ENCODE measurements at places on chromosomes 16 and 17. TPM values are rescaled to one million over a fixed set of nuclear protein-coding genes. Genes with fewer than 3 reads are reported as not detected.

- no peaks in the 10 kb centered on the region for H3K27me3 ChIP-seq
- no peaks in the 10 kb centered on the region for H3K36me3 ChIP-seq
- DNase-seq, result no peak
- H3K4me3 ChIP-seq, result peak overlapping the region; percentile 82
- peak overlapping the region; percentile 79 for H3K27ac ChIP-seq
- H3K4me1 ChIP-seq, result peaks cover 22% of the 10 kb centered on the region
Observed at GRCh38 chr17:42120161-42120769, 902 bp downstream of the KAT2A start.

DNA sequence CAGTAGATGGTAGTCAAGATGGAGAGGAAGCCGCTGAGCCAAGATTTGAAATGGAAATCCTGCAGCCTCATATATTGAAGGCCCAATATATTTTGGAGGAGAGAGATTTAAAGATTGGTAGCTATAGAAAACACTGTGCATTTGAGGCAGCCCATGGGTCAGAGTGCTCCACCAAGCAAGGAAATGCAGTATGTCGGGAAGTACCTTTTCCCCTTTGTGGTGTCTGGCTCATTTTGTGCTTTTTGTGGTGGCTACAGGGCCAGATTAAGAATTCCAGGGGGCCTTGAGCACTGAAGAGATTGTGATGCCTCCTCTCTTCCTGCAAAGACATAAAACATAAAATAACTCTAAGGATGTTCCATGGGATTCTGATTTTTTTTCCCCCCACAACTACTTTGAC is 39.6 kb downstream of the CDRT15 start:
- no peaks in the 10 kb centered on the region for H3K4me1 ChIP-seq
- no peaks in the 10 kb centered on the region for H3K27me3 ChIP-seq
- H3K4me3 ChIP-seq, result no peak overlapping the region
- H3K36me3 ChIP-seq, result peaks cover 8% of the 10 kb centered on the region
- H3K27ac ChIP-seq, result no peak overlapping the region

Gene C17orf100
- 0.67 TPM for total RNA-seq

Gene ALDOA
- total RNA-seq, result 6,382 TPM

- H3K4me3 ChIP-seq, result no peak overlapping the region
- no peak overlapping the region for H3K27ac ChIP-seq
- H3K36me3 ChIP-seq, result peaks cover 34% of the 10 kb centered on the region
- peak; percentile 33 for DNase-seq
- H3K4me1 ChIP-seq, result no peaks in the 10 kb centered on the region
Observed at GRCh38 chr16:57993897-57994296, 6.6 kb downstream of the ZNF319 start.

- H3K27ac ChIP-seq, result no peak overlapping the region
- H3K4me1 ChIP-seq, result no peaks in the 10 kb centered on the region
- no peaks in the 10 kb centered on the region for H3K36me3 ChIP-seq
Observed at GRCh38 chr17:72338847-72339790, 218.3 kb downstream of the SOX9 start.

GRCh38 chr16:57899771-57900661 is 70.9 kb downstream of the CNGB1 start:
- peak; percentile 76 for DNase-seq
- peaks cover 29% of the 10 kb centered on the region for H3K27me3 ChIP-seq
- no peaks in the 10 kb centered on the region for H3K36me3 ChIP-seq
- no peaks in the 10 kb centered on the region for H3K4me1 ChIP-seq

Gene KRT9
- not detected for total RNA-seq

DNA sequence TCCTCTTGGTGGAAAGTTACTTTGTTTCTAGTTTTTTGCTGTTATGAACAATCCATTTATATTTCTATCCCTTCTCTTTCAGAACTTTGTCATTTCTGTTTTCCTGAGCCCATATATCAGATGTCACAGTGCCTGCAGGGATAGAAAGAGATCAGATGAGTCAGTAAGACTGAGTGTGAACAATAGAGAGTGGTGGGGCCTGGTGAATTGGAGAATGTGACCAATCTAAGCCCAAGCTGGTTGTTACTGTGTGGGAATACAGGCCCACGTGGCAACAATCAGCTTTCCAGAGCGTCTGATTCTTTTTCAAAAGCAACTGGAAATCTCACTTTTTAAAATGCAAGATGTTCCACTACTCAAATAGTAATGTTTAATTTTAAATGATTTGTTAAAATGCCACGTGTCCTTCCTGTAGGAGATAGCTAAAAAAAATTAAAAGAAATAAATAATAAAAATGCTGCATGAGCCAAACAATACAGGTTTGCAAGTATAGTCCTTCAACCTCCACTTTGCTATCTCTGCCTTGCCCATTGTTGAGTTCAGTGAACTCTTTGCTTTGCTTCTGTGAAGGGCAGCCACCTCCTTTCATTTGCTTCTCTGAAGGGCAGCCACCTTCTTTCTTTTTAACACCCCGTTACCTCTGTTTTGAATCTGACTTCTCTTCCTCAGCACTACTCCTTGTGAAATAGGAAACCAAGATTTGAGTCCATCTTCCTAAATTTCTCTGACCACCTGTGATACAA is 9.6 kb downstream of the DCTN5 start:
- no peak overlapping the region for H3K4me3 ChIP-seq
- H3K4me1 ChIP-seq, result peaks cover 6% of the 10 kb centered on the region
- no peaks in the 10 kb centered on the region for H3K27me3 ChIP-seq
- no peak overlapping the region for H3K27ac ChIP-seq
- DNase-seq, result no peak
- peaks cover 43% of the 10 kb centered on the region for H3K36me3 ChIP-seq

DNA sequence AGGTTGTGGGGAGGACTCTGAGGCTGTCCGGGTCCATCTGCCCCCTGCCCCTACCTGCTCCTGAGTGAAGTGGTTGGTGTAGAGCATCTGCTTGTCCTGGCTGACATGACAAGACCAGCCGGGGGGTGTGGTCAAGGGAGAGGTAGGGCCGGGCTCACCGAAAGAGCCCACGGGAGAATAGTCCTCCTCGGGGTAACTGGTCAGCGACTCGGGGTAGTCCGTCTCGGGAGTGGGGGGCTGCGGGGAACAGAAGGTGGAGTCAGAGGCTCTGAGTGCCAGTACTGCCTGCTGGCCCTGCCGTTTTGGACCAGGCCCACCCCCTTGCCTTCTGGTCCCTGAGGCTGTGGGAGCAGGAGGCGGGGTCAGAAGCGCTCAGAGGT is 27.8 kb downstream of the ARHGAP27 start:
- H3K27ac ChIP-seq, result no peak overlapping the region
- no peak overlapping the region for H3K4me3 ChIP-seq
- no peak for DNase-seq
- no peaks in the 10 kb centered on the region for H3K36me3 ChIP-seq

GRCh38 chr17:80025140-80025539 is 10.5 kb downstream of the TBC1D16 start:
- no peak overlapping the region for H3K27ac ChIP-seq
- H3K4me1 ChIP-seq, result peaks cover 6% of the 10 kb centered on the region
- peaks cover 27% of the 10 kb centered on the region for H3K27me3 ChIP-seq
- no peak for DNase-seq

Gene ARL5C
- 0.15 TPM for total RNA-seq

Gene CRYBA1
- total RNA-seq, result not detected

Gene SALL1
- total RNA-seq, result not detected

Gene SEZ6L2
- total RNA-seq, result 0.86 TPM

DNA sequence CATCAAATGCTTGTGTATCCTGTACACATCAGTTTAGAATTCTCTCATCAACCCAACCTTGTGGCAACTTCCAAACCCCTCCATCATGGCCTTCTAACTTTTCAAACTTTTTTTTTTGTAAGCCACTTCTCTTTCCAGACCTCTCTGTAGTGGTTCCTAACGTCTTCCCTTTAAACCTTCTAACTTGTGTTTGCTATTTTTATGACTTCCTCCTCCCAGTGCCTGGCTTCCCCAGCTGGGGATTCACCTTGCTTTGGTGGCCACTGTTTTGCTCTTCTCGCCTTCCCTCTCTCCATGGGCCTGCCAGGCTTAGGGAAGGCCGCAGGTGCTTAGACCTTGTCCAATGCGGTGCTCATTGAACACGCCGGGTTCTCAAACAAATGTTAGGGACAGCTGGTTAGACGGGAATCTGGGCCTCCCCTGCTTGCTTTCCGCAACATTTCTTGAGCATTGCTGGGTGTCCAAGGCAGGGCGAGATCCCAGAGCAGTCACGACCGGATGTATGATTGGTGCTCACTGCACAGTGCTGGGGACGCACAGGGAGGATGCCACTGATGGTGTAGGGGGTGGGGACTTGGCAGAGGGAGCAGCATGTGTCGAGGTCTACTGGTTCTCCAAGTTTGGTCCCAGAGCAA is 1.1 kb upstream of the XYLT2 start:
- no peak for DNase-seq
- no peaks in the 10 kb centered on the region for H3K27me3 ChIP-seq
- no peaks in the 10 kb centered on the region for H3K36me3 ChIP-seq
- H3K4me1 ChIP-seq, result peaks cover 16% of the 10 kb centered on the region
- H3K27ac ChIP-seq, result no peak overlapping the region
- H3K4me3 ChIP-seq, result peak overlapping the region; percentile 86

Gene KRTAP1-1
- total RNA-seq, result not detected

Gene IKZF3
- total RNA-seq, result 0.57 TPM

GRCh38 chr16:23836404-23837311 is 875 bp downstream of the PRKCB start:
- peak overlapping the region; percentile 56 for H3K4me3 ChIP-seq
- peaks cover 2% of the 10 kb centered on the region for H3K27me3 ChIP-seq
- DNase-seq, result peak; percentile 59
- H3K4me1 ChIP-seq, result no peaks in the 10 kb centered on the region
- no peaks in the 10 kb centered on the region for H3K36me3 ChIP-seq

Gene DOC2B
- total RNA-seq, result 3.3 TPM

- H3K36me3 ChIP-seq, result no peaks in the 10 kb centered on the region
- H3K4me1 ChIP-seq, result peaks cover 12% of the 10 kb centered on the region
- H3K4me3 ChIP-seq, result peak overlapping the region; percentile 73
Observed at GRCh38 chr17:28372203-28372944, 880 bp downstream of the SARM1 start.

DNA sequence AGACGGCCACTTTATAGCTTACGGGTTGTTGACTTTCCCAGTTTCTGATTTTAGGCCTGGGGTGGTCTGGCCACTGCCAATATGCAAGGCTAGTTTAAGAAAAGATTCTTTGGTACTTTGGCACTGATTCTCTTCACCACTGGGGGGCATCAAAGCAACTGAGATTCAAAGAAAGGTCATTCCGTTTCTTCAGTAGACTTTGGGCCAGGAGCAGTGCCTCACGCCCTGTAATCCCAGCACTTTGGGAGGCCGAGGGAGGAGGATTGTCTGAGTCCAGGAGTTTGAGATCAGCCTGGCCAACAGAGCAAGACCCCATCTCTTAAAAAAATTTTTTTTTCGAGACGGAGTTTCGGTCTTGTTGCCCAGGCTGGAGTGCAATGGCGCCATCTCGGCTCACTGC is 53.0 kb downstream of the RPA1 start:
- no peak overlapping the region for H3K4me3 ChIP-seq
- H3K27me3 ChIP-seq, result no peaks in the 10 kb centered on the region
- H3K27ac ChIP-seq, result no peak overlapping the region
- peaks cover 97% of the 10 kb centered on the region for H3K36me3 ChIP-seq
- DNase-seq, result no peak
- no peaks in the 10 kb centered on the region for H3K4me1 ChIP-seq

DNA sequence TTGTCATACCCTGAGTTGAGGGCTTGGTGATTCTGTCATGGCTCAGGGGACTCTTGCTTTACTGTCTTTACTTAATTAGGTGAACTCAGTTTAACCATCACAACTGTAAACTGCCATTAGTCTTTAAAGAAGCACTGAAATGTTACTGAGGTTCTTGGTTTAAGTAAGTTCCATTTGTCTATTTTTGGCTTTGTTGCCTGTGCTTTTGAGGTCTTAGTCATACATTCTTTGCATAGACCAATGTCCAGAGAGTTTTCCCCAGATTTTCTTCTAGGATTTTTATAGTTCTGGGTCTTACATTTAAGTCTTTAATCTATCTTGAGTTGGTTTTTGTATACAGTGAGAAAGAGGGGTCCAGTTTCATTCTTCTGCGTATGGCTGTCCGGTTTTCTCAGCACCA is 137.5 kb downstream of the SOCS1 start:
- H3K27me3 ChIP-seq, result no peaks in the 10 kb centered on the region
- H3K27ac ChIP-seq, result no peak overlapping the region
- H3K4me3 ChIP-seq, result no peak overlapping the region
- no peaks in the 10 kb centered on the region for H3K36me3 ChIP-seq

Gene TMC5
- total RNA-seq, result not detected

DNA sequence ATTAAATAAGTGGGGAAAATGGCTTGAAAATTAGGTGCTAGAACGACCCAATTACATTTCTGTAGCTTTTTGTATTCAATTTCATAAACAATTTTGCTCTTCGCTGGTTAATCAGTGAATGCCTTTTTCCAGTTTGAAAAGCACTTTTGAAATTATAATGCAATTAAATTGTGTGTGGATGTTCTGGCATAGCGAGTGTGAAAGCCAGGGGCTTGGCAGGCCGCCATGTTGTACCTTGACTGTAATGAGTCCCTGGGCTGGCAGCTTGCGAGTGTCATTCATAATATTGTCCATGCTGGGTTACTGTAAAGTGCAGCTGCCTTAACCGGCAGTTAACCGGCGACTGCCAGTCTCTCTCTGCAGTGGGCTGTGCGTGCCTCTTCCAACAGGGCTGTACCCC is 177.8 kb downstream of the CCDC182 start:
- no peak overlapping the region for H3K4me3 ChIP-seq
- no peak overlapping the region for H3K27ac ChIP-seq
- no peaks in the 10 kb centered on the region for H3K36me3 ChIP-seq

DNA sequence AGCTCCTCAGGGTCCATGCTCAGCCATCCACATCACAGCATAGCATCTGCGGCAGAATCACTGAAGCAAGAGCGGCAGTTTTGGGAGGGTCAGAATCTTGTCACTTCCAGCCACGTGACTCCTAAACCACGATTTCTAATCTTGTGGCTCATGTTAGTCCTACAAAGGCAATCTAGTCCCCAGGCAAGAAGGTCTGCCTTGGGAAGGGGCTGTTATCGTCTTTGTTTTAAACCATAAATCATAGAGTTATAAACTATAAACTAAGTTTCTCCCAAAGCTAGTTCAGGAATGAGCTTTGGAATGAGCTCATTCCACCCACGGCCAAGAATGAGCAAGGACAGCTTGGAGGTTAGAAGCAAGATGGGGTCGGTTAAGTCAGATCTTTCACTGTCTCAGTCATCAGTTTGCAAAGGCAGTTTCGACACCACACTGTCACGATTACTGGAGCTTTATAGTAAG is 20.8 kb upstream of the DNAH17 start:
- peaks cover 3% of the 10 kb centered on the region for H3K27me3 ChIP-seq
- DNase-seq, result no peak
- no peaks in the 10 kb centered on the region for H3K36me3 ChIP-seq
- no peak overlapping the region for H3K4me3 ChIP-seq
- no peak overlapping the region for H3K27ac ChIP-seq

Gene GJD3
- 0.34 TPM for total RNA-seq

DNA sequence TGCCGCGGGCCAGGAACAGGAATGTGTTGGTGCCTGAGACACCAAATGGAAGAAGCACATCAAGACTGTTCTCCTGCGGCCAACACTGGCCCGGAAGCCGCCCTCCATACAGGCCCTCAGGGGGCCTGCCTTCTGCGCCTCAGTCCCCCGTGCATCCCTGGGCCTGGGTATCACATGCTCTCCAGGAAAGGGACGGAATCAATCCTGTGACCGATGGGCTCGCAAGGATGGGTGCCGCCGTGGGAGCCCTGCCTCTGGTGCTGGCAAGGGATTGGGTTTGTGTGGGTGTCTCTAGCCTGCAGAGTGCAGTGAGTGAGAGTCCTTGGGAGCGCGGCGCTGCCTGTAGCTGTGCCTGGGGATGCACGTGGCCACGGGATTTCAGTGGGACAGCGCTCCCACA is 19.4 kb downstream of the CIBAR2 start:
- no peak overlapping the region for H3K4me3 ChIP-seq
- no peak for DNase-seq
- H3K27me3 ChIP-seq, result peaks cover 6% of the 10 kb centered on the region
- no peaks in the 10 kb centered on the region for H3K4me1 ChIP-seq

Data from psoas muscle (tissue), 8 donors.